ENCODE measurements at places on chromosomes 5 and 9. TPM values are rescaled to one million over a fixed set of nuclear protein-coding genes. Genes with fewer than 3 reads are reported as not detected.
A peak's percentile ranks its signal among the peaks of the same experiment; 100 is the strongest.

CSF1R gene
- 5.8 TPM for total RNA-seq

OR1Q1 gene
- total RNA-seq: not detected

ANKRD34B gene
- total RNA-seq: not detected

RAB14 gene
- 73.2 TPM for total RNA-seq

OTP gene
- not detected for total RNA-seq

- no peak for DNase-seq
- H3K27me3 ChIP-seq: no peaks in the 10 kb centered on the region
- peaks cover under 1% of the 10 kb centered on the region for H3K36me3 ChIP-seq
- no peak overlapping the region for H3K4me3 ChIP-seq
- H3K4me1 ChIP-seq: no peaks in the 10 kb centered on the region
- no peak overlapping the region for H3K27ac ChIP-seq
Measured at GRCh38 chr5:141761-142160, 49.5 kb upstream of the LRRC14B start.

- no peak overlapping the region for H3K27ac ChIP-seq
- H3K4me1 ChIP-seq: no peaks in the 10 kb centered on the region
- no peak for DNase-seq
- H3K36me3 ChIP-seq: no peaks in the 10 kb centered on the region
- no peaks in the 10 kb centered on the region for H3K27me3 ChIP-seq
Measured at GRCh38 chr5:35876922-35877321, 20.2 kb downstream of the IL7R start.

- peak overlapping the region; percentile 85 for H3K27ac ChIP-seq
- H3K27me3 ChIP-seq: no peaks in the 10 kb centered on the region
- H3K36me3 ChIP-seq: peaks cover 9% of the 10 kb centered on the region
- H3K4me1 ChIP-seq: peaks cover 12% of the 10 kb centered on the region
- peak overlapping the region; percentile 81 for H3K4me3 ChIP-seq
- DNase-seq: no peak
Measured at GRCh38 chr9:136409557-136410455, 608 bp downstream of the ENTR1 start.

DNA sequence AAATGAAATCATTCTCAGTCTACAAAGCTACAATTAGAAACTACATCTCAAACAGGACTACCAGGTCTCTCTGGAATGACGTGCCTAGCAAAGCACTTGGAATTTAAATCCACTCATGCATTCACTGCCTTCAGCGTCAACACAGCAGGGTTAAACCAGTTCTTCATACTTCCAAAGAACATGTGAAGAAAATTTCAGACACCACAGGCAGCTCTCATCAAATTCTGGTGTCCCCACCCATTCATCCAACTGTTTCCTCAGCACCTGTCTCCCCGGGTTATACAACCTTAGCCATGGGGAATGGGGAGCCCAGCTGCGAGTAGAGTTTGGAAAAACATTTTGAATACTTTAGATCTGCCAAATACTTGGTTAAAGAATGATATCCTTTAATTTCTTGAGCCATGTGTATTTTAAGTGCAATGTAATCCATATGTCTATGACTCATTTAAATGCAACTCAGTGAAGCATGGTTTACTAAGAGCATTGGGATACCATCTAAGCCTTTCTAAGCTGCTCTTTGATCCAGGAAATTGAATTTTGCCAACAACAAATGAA, 17.5 kb downstream of the ADAM19 start:
- H3K27me3 ChIP-seq: no peaks in the 10 kb centered on the region
- H3K27ac ChIP-seq: no peak overlapping the region
- DNase-seq: no peak
- no peak overlapping the region for H3K4me3 ChIP-seq
- H3K4me1 ChIP-seq: peaks cover 37% of the 10 kb centered on the region

DNA sequence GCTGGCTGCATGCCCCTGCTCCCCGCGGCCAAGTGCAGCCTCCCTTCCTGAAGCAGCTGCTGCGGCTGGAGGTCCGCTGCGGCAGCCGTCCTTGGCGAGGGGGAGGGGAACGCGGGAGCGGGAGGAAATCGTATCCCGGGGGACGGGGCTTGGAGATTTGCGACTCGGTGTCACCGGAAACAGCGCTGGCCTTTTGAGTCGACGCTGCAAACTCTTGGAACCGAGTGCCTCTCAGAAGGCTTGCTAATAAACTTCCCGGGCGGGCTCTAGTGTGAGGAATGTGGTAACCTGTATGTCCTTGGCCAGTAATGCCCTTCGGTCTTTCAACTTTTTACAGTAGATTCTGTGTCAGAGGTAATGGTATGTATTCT, 82.7 kb downstream of the PTPDC1 start:
- peak overlapping the region; percentile 75 for H3K4me3 ChIP-seq
- no peaks in the 10 kb centered on the region for H3K27me3 ChIP-seq
- no peaks in the 10 kb centered on the region for H3K36me3 ChIP-seq
- DNase-seq: no peak

DNA sequence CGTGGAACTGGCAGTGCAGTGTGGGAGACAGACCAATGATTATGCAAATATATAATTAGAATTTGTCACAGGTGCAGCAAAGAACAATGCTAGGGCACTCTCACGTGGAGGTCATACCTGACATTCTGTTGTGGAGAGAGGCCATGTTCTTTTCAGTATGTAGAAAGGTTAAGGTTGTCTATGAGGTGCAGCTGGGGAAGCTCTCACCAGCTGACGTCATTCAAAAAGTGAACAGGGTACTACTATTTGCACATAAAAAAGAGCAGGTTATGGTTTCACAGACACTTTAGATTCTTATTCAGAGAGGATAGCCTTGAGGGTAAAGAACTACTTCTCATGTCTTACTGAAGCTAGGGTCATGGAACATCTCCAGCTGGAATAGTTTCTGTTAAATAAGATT, 19.1 kb downstream of the SH3GL2 start:
- H3K27ac ChIP-seq: no peak overlapping the region
- H3K4me1 ChIP-seq: no peaks in the 10 kb centered on the region
- no peaks in the 10 kb centered on the region for H3K27me3 ChIP-seq
- DNase-seq: no peak
- no peak overlapping the region for H3K4me3 ChIP-seq

DNA sequence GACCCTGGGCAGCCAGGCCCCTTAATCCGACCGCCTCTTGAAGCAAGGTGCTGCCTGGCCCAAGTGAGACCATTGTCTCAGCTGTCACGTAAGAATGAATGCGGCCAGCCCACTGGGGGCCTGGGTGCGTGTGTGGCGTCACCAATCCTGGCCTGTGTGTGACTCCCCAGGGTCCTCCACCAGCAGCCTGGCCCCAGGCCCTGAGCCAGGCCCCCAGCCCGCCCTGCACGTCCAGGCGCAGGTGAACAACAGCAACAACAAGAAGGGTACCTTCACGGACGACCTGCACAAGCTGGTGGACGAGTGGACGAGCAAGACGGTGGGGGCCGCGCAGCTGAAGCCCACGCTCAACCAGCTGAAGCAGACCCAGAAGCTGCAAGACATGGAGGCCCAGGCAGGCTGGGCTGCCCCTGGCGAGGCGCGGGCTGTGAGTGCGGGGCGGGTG, 124.2 kb downstream of the WNK2 start:
- H3K4me3 ChIP-seq: no peak overlapping the region
- no peaks in the 10 kb centered on the region for H3K36me3 ChIP-seq
- H3K27ac ChIP-seq: no peak overlapping the region
- no peak for DNase-seq

DNA sequence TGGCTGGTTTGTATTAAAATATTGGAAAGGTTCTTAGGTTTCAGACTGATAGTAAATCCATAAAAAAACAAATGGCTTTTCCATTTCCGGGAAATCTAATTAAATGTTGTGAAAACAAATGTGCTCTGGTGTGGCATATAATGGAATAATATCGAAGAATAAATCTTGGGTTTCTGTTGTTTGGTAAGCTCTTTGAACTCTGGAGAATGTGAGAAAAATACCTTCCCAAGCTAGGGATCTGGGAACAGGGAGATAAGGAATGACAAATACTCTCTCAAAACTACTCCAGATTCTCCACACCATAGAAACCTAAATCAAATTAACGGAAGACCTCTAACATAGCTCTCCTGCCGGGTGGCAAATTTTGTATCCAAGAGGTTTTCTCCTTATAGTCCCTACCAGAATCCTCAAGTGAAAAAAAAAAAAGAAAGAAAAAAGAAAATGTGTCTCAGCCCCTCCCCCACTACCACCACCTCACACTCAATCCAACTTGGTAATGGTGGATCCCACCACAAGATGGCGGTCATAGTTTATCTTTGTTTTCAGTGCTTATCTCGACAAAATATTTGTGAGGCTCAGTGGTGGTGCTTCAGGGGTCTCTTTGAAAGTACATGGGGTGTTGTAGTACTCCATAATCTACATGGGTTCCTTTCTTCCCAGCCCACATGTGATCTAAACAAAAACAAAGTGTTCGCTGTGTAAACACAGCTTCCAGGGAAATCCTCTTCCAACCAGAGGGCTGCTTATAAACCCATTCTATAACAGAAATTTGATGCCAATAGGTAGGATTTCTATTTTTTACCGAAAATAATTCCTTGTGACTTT, 54.5 kb upstream of the FST start:
- H3K4me1 ChIP-seq: peaks cover 8% of the 10 kb centered on the region
- no peak overlapping the region for H3K27ac ChIP-seq
- H3K4me3 ChIP-seq: no peak overlapping the region
- no peaks in the 10 kb centered on the region for H3K36me3 ChIP-seq
- no peaks in the 10 kb centered on the region for H3K27me3 ChIP-seq
- peak; percentile 47 for DNase-seq

DNA sequence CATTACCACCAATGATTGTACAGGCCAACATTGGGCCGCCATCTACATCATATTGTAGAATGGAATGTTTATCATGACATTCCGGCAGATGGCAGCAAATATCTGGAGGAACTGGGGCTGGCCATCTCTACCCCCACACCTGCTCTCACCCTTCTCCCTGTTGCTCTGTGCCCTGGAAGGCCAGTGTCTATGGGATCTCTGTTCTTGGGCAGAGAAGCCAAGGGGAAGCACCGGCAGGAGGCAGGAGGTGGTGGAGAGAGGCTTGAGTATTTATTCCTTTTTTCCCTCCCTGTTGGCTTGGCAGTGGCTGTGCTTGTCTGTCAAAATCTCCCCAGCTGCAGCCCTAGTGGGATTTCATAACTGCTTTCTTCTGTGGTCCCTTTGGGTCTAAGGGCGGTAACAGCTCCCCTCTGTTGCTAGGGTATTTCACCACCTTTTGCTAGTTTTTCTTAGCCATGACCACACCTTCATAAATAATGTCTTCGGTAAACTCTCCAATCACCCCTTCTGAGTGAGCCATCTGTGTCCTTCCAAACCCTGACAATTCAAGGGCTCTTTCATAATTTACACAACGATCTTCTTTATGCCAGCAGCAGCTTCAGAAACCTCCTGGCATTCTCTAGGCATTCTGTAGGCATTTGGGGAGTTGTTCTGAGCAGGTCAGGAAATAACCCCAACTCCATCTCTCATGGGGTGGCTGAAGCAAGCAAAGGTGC, 225.8 kb downstream of the MELK start:
- H3K4me1 ChIP-seq: no peaks in the 10 kb centered on the region
- H3K27ac ChIP-seq: no peak overlapping the region
- H3K27me3 ChIP-seq: no peaks in the 10 kb centered on the region
- H3K4me3 ChIP-seq: no peak overlapping the region
- peak; percentile 50 for DNase-seq

DNA sequence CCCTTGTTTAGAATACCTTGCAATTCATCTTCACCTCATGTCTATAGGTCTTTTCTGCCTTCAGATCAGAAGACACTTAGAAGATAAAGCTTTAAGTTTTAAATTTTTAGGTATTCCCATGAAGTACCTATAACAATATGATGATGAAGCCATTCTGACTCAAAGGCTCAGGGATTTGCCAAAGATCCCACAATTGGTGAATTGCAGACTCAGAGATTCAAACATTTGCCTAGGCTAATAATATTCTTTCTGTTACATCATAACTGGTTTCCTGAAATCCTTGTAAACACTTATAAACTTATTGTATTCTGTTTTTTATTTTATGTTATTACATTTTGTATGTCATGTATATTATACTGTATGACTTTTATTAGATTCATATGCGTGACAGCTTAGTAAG, 62.8 kb upstream of the ZFAND5 start:
- no peaks in the 10 kb centered on the region for H3K27me3 ChIP-seq
- DNase-seq: no peak
- H3K36me3 ChIP-seq: no peaks in the 10 kb centered on the region
- no peaks in the 10 kb centered on the region for H3K4me1 ChIP-seq
- H3K4me3 ChIP-seq: no peak overlapping the region
- H3K27ac ChIP-seq: no peak overlapping the region

GRCh38 chr5:66958980-66959641, 237.5 kb downstream of the CD180 start:
- peaks cover 21% of the 10 kb centered on the region for H3K4me1 ChIP-seq
- no peaks in the 10 kb centered on the region for H3K36me3 ChIP-seq
- DNase-seq: no peak
- H3K27me3 ChIP-seq: no peaks in the 10 kb centered on the region

- H3K4me1 ChIP-seq: peaks cover 43% of the 10 kb centered on the region
- no peak for DNase-seq
- no peaks in the 10 kb centered on the region for H3K36me3 ChIP-seq
- H3K27me3 ChIP-seq: no peaks in the 10 kb centered on the region
Measured at GRCh38 chr5:150164211-150164980, 2.2 kb upstream of the CDX1 start.

All from Caco-2 (cell line).